Right ventricle myocardium superior (tissue), 1 donor: ENCODE measurements at places on chromosomes 2 and 18.

DNA sequence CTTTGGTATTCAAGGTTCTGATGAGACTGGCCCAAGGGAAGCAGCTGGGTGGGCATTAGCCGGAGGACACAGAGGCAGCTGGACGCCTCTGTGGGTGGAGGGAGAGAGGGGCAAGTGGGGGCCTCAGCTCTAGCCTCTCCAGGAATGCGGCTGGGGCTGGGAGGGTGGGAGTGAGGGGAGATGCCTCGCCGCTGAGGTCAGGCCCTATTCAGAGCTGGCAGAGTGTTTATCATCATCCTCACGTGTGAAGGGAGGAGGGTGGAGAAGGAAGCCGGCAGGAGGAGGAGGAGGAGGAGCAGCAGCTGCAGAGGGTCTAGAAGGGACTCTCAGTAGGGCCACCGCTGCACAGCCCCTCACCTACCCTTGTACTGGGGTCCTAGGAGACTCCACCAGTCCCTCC, 43.1 kb downstream of the TNS1 start:
- DNase-seq, result peak; percentile 31

GRCh38 chr2:46327627-46328026, 30.4 kb downstream of the EPAS1 start:
- DNase-seq, result no peak

DNA sequence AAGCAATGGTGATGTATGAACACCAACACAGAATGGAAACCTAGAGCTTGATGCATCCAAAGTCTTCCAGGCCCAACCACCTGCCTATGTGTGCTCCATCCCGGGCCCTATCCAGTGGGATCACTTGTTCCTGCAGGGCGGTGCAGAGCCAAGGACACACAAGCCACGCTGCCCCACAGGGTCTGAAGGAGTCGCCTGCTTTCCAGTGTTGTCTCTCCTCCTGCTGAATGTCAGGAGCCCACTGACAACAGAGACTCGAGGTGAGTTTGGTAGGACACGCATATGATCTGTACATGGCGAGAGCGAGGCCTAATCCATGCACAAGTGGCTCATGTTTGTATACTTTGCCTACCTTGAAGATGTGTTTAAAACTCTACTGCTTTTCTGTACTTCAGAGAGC, 70.9 kb upstream of the FHL2 start:
- no peak for DNase-seq

- DNase-seq, result peak; percentile 69
These were observed 1.4 kb downstream of the B3GNT2 start for GRCh38 chr2:62197011-62197924.

GRCh38 chr2:33443274-33443829, 33.1 kb upstream of the RASGRP3 start:
- no peak for DNase-seq

DNA sequence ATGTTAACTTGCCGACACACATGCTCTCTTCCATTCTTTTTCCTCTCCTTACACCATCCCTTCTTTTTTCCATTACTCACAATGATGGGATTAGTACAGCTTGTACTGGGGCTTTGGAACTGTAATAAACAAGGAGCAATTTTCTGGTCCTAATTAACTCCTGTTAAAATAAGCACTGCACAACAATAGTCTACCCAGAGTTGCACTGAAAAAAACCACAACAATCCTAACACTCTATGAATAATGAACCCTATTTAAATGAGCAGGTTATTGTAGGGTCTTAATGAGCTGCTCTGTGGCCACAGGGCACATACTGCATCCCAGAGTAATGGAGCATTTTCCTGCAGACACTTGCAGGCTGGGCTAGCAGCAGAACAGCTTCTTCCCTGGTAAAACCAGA, 380.3 kb downstream of the NRXN1 start:
- DNase-seq, result no peak

DNA sequence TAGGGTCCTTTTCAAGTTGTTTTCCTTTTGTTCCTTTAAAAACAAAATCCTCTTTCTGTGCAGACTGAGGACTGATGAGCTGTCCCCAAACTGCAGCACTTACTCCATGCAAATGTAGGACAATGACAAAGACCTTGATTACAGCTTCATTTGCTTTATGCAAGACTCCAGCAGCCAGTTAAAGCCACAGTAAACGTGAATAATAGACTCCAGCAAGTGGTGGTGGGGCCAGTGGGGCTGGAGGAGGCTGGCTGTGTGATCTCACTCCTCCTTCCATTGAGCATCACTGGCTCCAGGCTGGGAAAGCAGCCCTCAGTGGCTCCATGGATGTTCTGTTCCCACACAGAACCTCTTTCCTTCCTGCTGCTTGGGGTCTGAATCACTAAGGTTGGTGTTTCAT, 306.0 kb upstream of the CELF4 start:
- no peak for DNase-seq

DNA sequence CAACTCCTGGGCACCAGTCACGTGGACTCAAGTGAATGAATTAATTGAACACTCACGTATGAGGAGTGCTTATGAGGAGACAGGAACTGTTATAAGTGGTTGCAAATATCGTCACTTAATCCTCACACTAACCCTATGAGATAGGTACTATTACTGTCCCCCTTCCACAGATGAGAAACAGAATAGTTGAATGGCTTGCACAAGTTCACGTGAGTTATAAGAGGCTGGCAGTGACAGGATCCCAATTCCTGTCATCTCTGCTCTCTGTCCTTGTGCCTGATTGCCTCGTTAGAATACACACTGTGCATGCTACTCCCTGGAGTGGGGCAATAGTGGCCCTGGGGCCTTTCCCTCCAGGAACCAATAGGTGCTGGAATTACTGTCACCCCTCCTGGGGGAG, 253.5 kb downstream of the DYSF start:
- DNase-seq, result peak; percentile 27

DNA sequence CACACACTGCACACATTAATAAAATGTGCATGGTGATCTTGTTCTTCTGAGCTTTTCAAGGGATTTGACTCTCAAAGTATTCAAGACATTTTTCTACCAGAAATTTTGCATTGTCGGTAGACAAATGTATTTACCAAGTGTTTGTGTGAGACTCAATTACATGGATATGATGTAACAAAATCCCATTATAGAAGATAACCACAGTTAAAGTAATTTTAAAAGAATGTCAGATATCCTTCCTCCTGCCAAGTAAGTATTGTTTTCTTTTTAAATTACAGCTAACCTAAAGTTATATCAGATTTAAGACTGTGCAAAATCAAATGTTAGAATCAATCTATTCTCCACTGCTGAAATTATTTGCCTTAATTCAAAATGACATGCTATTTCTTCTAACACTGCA, 1344.5 kb upstream of the CHAC2 start:
- no peak for DNase-seq

DNA sequence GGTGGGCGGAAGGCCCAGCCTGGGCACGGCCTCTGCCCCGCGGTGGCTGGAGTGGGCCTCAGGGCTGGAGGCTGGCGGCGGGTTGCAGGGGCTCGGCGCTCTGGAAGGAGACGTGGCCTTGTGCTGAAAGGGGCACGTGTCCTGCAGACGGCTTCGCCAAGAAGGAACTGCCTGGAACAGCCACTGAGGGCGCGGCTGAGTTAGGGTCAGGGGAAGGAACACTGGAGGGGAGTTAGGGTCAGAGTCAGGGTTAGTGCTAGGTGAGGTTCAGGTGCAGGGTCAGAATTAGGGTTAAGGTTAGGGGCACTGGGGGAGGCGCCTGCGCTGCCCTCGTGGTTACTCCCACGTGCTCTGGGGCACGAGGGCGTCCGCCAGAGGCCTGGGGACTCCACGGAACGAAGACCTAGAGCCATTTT, 933 bp upstream of the ADNP2 start:
- peak; percentile 41 for DNase-seq

- no peak for DNase-seq
These were observed 245.0 kb upstream of the RND3 start for GRCh38 chr2:150732491-150732890.

- no peak for DNase-seq
These were observed 219.9 kb downstream of the SETBP1 start for GRCh38 chr18:44900627-44901026.

DNA sequence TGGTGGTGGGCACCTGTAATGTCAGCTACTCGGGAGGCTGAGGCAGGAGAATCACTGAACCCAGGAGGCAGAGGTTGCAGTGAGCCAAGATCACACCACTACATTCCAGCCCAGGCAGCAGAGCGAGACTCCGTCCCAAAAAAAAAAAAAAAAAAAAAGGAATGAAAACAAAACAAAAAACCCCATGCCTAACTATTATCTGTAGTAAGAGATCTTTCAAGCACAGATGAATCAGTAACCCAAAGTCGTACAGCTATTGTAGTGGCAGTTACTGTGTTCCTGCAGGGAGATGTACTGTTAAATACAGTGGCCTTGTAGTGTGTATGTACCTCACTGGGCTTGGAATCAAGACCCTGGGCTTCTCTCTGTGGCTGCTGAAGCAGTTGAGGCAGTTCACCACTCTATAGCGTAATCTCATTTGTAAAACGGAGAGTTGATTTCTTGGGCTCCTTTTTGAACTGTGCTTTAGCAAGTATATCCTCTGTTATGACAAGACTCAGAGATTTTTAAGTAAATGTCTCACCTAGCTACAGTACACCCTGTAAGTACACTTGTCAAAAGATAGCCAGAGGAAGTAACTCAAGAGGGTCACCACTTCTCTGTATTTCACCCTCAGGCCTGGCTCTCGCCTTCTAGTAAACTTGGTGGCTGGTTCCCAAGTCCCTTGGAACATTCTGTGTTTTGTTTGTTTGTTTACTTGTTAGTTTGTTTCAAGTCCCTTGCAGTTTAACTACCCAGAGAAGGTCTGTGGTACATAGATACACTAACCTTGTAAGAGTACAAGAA, 109.6 kb upstream of the FOSL2 start:
- DNase-seq, result no peak

DNA sequence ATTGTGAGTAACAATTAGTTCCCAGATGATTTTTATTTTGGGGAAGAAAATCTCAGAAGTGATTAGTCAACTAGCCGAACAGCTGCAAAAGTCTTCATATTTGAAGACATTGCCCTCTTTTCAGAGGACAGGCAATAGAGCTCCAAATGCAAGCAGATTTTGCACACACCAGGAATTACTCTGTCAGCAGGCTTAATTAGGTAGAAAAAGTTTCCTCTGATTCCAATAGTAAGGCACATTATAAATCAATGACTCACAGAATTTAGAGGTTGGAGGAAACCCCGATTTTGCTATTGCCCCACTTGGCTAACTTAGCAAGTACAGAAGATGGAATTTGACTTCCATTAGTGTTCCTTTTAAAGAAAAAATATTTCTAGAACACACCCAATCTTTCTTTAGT, 30.7 kb upstream of the SCN1A start:
- no peak for DNase-seq

DNA sequence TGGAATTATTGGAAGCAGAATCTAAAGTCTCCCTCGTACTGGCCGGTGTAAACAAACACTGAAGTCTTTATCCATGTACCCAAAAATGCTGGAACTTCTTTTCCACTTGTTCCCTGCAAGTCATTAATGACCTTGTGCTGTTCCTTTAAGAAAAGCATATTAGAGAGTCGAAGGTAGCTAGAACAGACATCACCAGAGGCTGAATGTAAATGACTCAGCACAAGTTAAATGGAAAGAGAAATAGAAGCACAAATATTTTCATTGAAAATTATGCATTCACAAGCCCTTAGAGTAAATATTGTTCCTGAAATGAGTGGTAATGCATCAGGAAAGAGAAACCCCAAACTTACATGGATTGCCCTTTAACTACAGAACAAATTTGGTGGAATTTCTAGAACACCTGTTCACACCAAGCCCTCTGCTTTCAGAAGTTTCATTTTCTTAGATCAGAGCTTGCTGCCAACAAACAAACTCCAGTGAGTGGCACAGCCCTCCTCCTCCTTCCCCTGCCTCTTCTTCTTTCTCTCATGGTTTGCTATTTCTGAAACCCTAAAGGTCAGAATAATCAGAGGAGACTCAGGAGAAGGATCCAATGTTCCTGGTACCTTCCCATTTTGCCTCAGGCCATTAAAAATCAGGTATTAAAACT, 264.3 kb downstream of the TXNL1 start:
- no peak for DNase-seq

- no peak for DNase-seq
These were observed 481.0 kb upstream of the MYT1L start for GRCh38 chr2:2812117-2812516.

DNA sequence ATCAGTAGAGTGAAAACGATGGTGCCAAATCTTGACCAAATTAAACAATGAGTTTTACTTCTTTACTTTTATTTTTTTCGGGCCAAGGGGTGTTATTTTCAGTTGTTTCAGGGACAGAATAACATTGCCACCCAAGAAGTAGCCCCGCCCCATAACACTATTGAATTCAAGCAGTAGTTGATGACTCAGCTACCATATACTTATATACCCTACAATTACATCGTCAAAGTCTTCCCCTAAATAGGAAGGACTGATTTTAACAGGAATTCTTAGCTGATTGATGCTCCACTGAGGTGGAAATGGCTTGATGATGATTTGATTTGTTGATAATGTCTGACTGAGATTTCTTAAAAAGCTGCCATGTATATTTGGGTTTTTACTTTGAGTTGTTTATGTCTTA, 24.7 kb downstream of the LYPD6B start:
- no peak for DNase-seq

GRCh38 chr2:10785260-10785659, 27.3 kb downstream of the PDIA6 start:
- no peak for DNase-seq

- DNase-seq, result no peak
These were observed 201.8 kb upstream of the GULP1 start for GRCh38 chr2:188089901-188090300.

DNA sequence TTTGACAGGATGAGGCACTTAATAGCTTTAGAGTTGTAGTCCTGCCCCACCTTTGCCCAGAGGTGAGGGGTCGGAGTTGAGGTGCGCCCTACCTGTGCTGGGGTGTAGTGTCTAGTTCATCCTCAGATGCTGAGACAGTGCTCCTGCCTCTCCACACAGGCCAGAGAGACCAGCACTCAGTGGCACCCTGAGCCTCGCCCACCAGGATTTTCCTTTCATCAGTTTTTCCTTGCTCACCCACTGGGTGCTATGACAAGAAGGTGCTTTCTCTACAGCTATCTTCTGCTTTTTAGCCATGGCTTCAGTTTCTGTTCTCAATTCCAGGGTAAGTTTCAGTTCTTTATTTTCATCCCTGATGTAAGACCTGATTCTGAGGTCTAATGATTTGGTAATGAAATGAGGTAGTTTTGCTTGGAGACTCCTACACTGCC, 16.8 kb upstream of the TMEM131 start:
- DNase-seq, result no peak

DNA sequence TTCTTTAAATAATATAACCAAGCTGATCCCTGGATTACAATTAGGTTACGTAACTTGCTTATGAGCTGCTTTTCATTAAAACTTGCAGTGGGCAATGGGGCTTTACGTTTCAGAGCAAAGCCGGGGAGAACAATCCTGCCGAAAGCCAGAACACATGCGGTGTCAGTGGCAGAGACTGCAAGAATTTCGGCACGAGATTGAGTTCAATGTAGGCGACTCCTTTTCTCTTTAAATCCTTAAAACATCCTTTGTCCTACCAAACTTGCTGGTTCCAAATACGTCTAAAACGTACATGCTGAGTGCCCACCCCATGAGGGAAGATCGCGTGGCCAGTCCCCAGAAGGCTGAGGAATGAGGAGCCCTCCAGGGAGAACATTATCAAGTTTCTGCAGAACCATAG, 36.8 kb upstream of the NCOA1 start:
- DNase-seq, result no peak
